Endothelial cell (in vitro differentiated cells): ENCODE measurements at places on chromosomes 2 and 18. TPM values are rescaled to one million over a fixed set of nuclear protein-coding genes. Genes with fewer than 3 reads are reported as not detected.

The CRACDL gene
- total RNA-seq = 3.3 TPM

The CAPN14 gene
- total RNA-seq = 0.13 TPM

The ITSN2 gene
- 73.3 TPM for total RNA-seq

The GNAL gene
- total RNA-seq = 9.7 TPM

The MLPH gene
- total RNA-seq = 0.36 TPM

The ZEB2 gene
- total RNA-seq = 109 TPM

The PSMA8 gene
- total RNA-seq = not detected

The SLC38A11 gene
- total RNA-seq = not detected

The COL3A1 gene
- 0.31 TPM for total RNA-seq

The LDAH gene
- total RNA-seq = 21.9 TPM

The OSR1 gene
- 0.26 TPM for total RNA-seq

The MATN3 gene
- 8.9 TPM for total RNA-seq

The CREG2 gene
- total RNA-seq = 23.6 TPM

The NTSR2 gene
- not detected for total RNA-seq

The NR4A2 gene
- 3.9 TPM for total RNA-seq

The VWA3B gene
- total RNA-seq = not detected

The MRPL44 gene
- 25.7 TPM for total RNA-seq

The SPP2 gene
- total RNA-seq = not detected

The G6PC2 gene
- total RNA-seq = not detected

The YES1 gene
- 190 TPM for total RNA-seq

The PLEK gene
- not detected for total RNA-seq

The THADA gene
- 19.4 TPM for total RNA-seq

The PRKCE gene
- 24.2 TPM for total RNA-seq

The SH2D6 gene
- total RNA-seq = 0.33 TPM

The IL1R1 gene
- total RNA-seq = 1.0 TPM

The FEV gene
- 0.56 TPM for total RNA-seq

The PCBP1 gene
- 302 TPM for total RNA-seq

The LDLRAD4 gene
- total RNA-seq = 34.1 TPM

The SLC4A1AP gene
- total RNA-seq = 19.8 TPM

The DPP4 gene
- total RNA-seq = 0.59 TPM

The RAB6D gene
- 0.59 TPM for total RNA-seq

The AGXT gene
- not detected for total RNA-seq

The C2orf78 gene
- total RNA-seq = not detected

The SLC19A3 gene
- total RNA-seq = 0.62 TPM

The R3HDM1 gene
- 36.1 TPM for total RNA-seq

The NEB gene
- 0.64 TPM for total RNA-seq

The TSPYL6 gene
- not detected for total RNA-seq

The CRYGD gene
- total RNA-seq = not detected

The TTC39C gene
- 14.3 TPM for total RNA-seq

The SH3RF3 gene
- 12.8 TPM for total RNA-seq

The MAPK4 gene
- 0.21 TPM for total RNA-seq

The LAMA3 gene
- total RNA-seq = 1.7 TPM

The KCTD1 gene
- total RNA-seq = 10.6 TPM

The CRYBA2 gene
- total RNA-seq = not detected

The ANKRD30B gene
- total RNA-seq = not detected

The SCN9A gene
- total RNA-seq = 47.3 TPM

The C2orf80 gene
- total RNA-seq = not detected

The PXDN gene
- 521 TPM for total RNA-seq

The HOXD10 gene
- total RNA-seq = not detected

The FAP gene
- total RNA-seq = not detected

The TTR gene
- total RNA-seq = not detected

The CRYGC gene
- total RNA-seq = not detected

The CCDC121 gene
- total RNA-seq = 4.7 TPM

The LYPD6B gene
- total RNA-seq = 4.8 TPM

The SPHKAP gene
- total RNA-seq = 0.05 TPM

The SCG2 gene
- total RNA-seq = 0.23 TPM

The SYT4 gene
- 0.26 TPM for total RNA-seq

The SOCS6 gene
- 23.7 TPM for total RNA-seq
